Femur (tissue), 1 donor: ENCODE measurements at places on chromosomes 6 and 20.

- DNase-seq, result no peak
Observed at GRCh38 chr6:155158030-155158843, 105.6 kb upstream of the CLDN20 start.

DNA sequence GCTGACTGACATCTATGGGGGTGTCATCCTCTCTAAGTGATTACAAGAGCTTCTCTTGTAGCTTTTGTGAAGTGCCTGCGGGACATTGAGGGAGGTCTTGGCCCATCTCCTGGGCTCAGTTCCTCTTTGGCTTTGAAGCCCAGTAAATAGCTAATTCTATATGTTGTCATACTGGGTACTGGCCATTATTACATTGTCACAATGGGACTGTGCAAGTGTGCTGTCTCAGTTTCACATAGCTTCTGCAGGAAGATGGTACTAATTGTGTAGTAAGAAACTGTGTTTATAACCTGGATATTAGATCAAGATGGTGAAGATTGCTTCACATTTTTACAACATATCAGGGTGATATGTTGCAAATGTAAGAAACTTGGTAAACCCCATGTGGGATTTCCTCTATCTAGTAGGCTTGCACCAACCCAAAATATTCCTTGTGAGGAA is 19.9 kb downstream of the SPINT3 start:
- DNase-seq, result no peak

GRCh38 chr20:40991181-40991889 is 37.3 kb upstream of the TOP1 start:
- DNase-seq, result peak; percentile 48

DNA sequence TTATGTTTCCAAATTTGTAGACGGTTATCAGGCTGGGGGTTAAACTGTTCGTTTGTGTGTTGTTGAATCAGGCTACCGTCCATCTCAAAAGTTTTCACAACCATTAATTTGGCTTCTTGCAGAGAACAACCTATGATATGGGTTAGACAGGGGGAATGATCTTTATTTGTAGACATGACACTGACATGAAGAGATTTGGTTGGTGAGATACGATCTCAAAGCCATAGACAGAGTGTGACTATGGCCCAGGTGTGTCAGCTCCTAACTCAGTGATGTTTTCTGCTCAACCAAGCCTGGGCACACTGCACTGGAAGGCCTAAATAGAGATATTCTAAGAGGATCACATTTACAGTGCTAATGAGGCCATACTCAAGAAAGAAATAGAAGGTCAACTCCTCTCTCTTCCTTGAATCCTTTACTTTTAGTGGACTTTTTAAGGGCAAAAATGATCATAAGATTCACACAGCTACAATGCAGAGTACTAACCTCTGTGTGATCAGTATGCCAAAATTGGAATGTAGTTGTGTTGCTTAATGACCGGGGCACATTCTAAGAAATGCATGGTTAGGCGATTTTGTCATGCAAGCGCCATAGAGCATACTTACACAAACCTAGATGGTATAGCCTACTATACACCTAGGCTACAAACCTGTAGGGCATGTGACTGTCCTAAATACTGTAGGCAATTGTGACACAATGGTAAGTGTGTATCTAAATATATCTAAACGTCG is 17.6 kb upstream of the SNRNP48 start:
- DNase-seq, result no peak

DNA sequence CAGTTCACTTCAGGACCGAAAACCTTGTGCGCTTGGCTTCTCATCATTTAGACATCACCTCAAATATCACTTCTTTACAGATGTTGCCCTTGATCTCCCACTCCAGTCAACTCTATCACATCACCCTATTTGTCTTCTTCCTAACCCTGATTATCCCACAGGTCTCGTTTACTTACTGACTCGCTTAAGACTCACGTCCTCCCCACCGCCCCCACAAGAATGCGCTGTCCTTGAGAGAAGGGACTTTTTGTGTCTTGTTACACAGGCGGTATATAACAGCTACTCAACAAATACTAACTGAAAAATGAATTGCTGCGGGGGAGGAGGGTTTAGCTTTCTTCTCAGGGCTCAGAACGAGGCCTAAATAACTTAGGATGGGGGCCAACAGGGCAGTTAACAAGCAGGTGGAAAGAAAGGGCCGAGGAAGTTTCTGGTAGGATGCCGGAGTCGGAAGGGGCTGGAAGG is 527 bp downstream of the TOMM34 start:
- DNase-seq, result peak; percentile 38

DNA sequence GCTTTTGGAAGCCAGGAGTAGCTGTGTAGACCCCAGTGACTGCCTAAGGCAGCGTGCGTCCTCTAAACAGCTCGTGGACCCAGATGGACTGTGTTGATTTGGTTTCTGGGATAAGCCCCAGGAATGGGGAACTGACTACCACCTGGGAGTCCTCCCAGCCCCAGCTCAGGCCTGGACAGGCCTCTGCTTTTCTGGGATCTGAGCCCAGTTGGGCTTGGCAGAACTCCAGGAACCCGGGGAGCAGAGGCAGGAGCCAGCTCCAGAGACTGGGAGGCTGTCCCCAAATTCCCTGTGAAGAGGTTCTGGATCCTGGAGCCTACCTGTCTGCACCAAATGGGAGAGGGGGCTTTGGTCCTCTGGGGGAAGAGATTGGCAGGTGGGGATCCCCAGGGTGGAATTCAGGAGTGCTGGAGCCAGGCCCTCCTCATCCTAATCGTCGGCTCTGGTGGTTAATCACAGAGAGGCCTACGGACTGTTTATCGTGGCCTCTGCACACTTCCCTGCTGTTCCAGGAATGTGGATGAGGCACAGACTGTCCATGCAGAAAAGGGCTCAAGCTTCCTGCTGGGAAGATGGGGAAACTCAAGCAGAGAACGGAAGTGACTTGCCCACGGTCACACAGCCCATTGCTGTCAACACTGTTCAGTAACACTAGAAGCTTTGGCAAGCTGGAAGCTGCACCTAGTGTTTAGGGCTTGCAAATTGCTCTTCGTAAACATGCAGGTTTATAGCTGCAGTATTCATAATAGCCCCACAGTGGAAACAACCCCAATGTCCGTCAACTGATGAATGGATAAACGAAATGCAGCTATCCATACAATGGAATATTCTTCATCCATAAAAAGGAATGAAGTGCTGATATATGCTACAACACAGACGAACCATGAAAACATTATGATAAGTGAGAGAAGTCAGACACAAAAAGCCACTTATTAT is 100.6 kb downstream of the KCNB1 start:
- peak; percentile 83 for DNase-seq

GRCh38 chr6:41430875-41431274 is 95.5 kb downstream of the NCR2 start:
- no peak for DNase-seq

DNA sequence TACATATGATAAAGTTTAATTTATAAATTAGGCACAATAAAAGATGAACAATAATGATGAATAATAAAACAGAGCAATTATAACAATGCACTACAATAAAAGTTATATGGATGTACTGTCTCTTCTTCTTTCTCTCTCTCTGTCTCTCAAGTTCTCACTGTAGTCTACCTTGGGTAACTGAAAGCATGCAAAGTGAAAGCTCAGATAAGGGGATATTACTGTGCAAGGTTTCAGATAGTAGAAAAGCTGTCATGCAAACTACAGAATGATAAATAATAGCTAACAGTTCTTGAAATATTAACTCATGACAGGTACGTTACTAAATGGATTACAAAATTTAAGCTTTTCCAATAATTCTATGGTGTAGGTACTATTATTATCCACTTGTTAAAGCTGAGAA is 311.9 kb upstream of the PRDM1 start:
- DNase-seq, result no peak

DNA sequence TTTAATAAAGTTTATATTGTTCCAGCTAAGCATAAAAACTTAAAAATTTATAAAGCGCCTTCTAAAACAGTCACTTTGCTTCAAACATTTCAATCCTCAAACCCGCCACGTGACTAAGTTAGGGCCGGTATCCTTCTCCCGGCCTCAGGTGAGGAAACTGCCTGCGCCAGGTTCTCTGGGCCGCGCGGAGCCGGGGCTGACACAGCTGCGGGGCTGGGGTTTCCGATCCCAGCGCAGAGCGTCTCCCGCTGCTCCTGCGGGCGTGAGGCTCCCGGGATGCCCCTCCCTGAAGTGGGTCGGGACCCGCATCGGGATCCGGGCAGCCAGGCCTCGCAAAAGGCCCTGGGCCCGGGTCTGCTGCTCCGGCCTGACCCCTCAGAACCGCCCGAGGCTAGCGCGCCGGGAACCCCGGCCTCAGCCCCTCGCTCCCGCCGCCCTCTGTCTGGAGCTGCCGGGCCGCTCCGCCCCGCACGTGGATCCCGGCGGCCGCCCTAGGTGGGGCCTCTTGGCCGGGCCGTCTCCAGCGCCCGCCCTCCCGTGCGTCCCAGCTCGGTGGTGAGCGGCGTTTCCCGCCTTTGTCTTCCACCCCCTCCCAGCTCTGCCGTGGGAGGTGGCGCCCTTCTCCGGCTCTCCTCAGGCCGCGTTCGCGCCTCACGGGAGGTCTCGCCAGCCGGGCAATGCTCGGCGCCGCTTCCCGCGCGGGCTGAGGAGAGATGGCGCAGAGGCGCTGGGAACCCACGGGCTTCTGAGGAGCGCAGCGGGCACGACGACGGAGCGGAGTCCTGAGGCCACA is 267.9 kb downstream of the DLL1 start:
- DNase-seq, result peak; percentile 75

DNA sequence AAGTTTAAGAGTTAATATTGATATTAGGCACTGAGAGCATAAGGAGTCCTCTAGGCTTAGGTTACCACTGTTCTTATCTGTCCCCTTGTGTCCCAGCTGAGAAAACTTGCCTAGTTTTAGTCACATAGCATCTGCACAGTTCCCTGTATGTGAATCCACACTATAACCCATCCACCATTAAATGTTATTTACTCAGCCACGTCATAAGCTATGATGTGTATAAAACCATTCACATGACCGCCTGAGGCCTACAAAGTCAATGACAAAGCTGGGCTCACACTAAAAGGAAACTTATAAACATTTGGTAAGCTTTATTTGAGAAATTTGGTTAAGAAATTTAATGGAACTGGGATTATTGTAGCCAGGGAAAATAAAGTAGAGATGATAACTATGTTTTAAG is 59.2 kb upstream of the TFAP2D start:
- DNase-seq, result no peak

- DNase-seq, result no peak
Observed at GRCh38 chr6:140274548-140274947, 900.1 kb upstream of the CITED2 start.

- no peak for DNase-seq
Observed at GRCh38 chr6:6521961-6522482, 66.5 kb upstream of the LY86 start.

- no peak for DNase-seq
Observed at GRCh38 chr6:33924681-33925080, 120.9 kb upstream of the MLN start.

DNA sequence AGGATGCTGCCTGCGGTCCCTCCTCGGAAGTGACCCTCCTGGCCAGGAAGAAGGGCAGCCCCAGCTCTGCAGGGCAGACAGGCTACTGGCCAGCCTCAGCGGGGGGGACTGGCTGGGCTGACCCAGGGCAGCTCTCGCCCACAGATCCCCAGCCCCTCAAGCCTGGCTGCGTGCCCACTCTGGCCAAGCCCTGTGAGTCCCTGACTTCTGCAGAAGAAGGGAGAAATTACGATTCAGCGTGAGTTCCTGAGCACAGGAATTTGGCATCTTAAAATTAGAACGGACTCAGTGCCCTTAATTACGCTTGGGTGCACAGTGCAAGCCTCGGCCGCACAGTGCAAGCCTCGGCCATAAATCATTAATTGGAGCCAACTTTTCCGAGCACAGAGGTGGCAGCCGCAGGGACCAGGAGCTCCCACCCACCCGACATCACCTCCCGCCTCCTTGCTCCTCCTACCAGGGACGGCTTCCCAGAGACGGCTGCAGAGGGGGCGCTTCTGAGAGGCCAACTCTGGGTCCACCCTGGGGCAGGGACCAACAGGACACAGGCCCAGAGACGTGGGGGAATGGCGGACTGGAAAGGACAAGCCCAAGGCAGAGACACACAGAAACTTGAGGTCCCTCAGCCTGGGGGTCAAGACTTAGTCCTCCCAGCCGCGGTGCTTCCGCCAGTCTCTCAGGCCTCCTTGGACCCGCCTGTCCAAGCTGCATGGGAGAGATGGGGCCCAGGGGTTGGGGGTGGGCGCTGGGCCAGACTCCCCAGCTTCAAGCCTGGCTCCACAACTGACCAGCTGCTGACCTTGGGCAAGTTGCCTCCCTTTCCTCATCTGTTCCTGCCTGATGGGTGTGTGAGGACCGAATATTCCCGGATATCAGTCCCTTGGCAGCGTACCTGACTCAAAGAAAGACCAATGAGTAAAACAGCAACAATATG is 165.4 kb downstream of the TAF4 start:
- no peak for DNase-seq

DNA sequence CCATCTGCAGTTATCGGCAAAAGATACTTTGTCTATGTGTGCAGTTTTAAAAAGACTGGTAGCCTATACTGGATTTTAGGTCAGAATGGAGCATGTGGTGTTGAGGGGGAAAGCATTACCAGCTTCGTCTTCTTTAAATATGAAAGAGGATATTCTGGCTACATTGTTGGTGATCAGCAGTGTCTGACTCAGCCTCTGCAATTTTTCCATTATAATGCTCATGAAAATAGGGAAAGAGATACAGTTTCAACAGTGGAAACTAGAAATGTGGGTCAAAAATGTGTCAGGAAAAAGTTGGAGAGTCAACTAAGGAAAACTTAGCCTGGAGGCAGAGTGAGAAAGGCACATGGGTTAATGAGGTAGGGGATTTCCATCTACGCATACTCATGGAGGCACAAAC is 45.2 kb downstream of the HDGFL1 start:
- DNase-seq, result no peak

DNA sequence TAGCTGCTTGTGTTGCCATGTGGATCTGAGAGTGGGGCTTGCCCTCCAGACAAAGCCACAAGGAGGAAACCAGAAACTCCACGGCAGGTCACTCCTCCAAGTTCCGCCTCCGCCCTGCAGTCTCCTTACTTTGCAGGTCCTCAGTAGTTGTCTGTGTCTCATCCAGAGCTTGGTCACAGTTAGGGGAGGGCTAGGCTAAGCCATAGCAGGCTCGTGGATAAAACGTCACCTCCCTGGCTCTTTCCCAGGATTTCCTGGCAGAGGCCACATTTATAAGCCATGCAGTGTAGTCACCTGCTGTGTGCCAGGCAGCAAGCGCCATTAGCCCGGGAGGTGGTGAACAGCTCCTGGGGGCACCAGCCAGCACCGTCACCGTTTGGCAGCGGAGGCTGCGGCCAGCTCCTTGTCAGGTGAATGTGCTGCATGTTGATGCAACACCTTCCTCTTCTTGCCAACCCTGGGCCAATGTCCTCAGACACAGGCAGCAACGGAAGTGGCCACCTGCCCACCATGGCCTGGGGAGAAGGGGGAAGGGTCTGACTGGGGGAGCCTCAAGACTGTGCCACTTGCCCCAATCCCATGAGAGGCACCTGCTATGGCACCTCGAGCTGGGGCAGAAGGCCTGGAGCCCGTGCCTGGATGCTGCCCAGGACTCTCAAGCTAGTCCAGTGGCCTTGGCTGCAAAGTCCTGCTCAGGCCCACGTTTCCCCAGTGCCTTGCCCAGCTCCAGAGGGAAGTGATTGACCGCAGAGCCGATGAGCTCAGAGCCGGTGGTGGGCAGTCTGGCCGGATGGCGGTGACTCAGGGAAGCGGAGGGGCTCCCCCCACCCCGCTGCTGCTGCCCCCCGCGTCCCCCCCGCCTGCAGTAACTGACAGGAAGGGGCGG is 39.0 kb upstream of the SLCO4A1 start:
- peak; percentile 68 for DNase-seq
